ENCODE measurements at places on chromosomes 6 and 20. TPM values are rescaled to one million over a fixed set of nuclear protein-coding genes. Genes with fewer than 3 reads are reported as not detected.
A peak's percentile ranks its signal among the peaks of the same experiment; 100 is the strongest.

- no peaks in the 10 kb centered on the region for H3K36me3 ChIP-seq
- DNase-seq, result no peak
- H3K4me1 ChIP-seq, result no peaks in the 10 kb centered on the region
- H3K4me3 ChIP-seq, result no peak overlapping the region
- H3K27ac ChIP-seq, result no peak overlapping the region
Measured at GRCh38 chr6:53440336-53440945, 91.7 kb upstream of the ELOVL5 start.

- H3K27me3 ChIP-seq, result no peaks in the 10 kb centered on the region
- H3K27ac ChIP-seq, result no peak overlapping the region
- DNase-seq, result no peak
- no peak overlapping the region for H3K4me3 ChIP-seq
- peaks cover 32% of the 10 kb centered on the region for H3K36me3 ChIP-seq
Measured at GRCh38 chr20:391041-391711, 10.6 kb downstream of the TRIB3 start.

- no peaks in the 10 kb centered on the region for H3K27me3 ChIP-seq
- peak; percentile 32 for DNase-seq
- no peak overlapping the region for H3K27ac ChIP-seq
Measured at GRCh38 chr6:132715204-132715603, 1.3 kb upstream of the VNN1 start.

Gene PKHD1
- total RNA-seq, result not detected

Gene SEMG1
- total RNA-seq, result not detected
